ENCODE measurements at places on chromosomes 5 and 9. TPM values are rescaled to one million over a fixed set of nuclear protein-coding genes. Genes with fewer than 3 reads are reported as not detected.

DNA sequence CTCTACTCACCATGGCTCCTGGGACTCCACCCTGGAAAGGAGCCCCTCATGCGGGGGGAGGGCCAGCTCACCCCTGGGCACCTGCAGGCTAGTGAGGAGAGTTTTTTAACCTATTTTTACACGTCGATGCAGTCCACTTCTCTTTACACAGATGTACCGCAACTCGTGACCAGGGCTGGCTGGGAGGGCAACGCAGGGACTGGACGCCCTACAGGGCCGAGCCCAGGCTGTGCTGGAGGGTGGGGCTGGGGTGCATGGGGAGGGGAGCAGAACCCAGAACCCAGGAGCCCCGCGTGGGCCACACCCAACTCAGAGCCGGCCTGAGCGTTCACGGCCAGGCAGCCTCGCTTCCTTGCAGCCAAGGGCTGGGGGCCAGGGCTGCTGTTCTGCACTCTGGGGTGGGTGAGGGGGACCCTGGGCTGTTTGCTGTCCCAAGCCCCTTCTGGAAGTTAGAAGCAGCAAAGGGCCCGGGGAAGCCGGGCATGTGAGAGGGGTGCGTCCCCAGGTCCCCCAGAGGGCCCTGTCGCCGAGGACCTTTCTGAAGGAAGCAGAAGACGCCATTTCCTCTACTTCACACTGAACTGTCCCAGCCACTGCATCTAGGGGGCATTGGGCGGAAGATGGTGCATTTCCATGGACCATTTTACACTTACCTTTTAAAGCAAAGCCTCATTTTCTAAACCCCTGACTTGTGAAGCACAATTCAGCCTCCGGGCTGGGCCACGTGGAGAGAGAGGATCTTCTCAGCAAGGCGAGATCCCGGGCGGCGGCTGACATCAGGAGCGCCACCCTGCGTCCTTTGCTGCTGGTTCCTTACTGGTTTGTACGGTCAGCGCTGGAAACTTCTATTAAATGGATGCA lies 90.5 kb downstream of the KCNT1 start:
- DNase-seq, result no peak

DNA sequence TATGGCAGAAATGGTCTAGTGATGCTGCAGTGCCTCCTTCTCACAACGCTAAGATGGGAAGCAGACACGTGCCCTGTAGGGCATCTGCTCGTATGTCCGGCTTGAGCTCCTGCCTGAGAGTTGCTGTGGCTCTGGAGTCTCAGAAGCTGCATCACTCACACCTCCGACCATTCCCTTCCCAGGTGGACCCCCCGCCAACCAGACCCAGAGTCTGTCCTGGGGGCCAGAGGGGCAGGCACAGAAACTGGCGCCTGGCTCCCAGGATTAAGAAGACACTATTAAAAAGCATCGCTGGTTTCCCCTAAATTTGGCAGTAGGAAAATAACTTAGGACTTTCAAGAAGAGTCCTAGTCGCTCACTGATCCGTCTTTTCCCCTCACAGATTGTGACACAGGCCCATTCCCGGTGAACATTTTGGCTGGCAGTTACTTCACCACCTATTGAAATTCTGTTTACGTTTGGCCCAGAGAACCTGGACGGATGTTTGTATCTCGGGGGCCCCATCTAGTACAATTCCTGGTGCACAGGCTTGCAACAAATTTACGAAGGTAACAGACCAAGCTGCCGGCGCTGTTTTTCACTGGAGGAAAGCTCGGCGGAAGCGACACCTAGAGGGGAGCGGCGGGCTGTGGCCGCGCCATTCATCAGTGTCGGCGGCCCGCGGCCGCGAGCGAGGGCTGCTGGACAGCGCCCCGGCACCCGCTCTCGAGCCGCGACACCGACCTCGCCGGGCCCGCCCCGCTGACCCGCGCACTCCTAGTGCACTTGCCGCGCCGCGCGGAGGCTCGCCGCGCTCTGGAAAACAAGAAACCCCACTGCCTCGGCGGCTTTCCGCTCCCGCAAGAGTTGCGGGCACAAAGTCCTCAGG lies 1.6 kb downstream of the FSTL4 start:
- no peak for DNase-seq

- no peak for DNase-seq
Observed at GRCh38 chr9:136609838-136610311, 52.8 kb upstream of the EGFL7 start.

- no peak for DNase-seq
Observed at GRCh38 chr5:110785356-110785755, 46.5 kb downstream of the SLC25A46 start.

DNA sequence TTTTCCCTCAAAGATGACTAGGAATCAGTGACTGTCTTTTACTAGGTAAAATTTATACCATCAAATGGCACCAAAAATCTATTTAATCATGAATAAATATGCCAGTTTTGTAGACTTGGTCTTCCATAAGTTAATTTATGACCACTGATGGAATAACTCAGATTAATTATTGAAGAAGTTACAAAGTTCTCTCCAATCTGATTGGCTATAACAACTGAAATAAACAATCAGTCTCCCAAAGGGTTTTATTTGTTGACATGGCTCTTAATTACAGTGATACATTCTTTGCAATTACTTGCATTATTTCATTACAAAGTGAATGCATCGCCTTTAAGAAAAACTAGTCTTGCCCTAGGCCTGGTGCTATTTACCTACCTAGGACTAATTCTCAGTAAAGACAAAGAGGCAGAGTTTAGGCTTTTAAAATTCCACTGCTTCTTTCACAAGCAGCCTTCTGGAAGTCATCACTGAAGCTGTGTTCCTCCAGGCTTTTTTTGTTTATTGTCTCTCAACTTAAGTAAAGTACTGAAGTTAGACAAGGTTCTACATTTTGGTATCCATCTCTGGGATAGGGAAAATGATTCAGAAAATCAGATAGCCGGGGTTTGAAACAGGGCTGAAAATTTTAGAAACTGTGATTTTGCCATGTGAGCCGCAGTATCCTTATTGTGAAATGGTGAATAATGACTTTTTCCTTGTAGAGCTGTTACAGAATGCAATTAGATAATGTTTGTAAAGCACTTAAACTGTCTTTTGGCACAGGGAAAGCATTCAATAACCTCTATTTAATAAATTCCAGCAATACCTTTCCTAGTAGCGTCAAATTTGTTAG lies 2.5 kb downstream of the STOM start:
- DNase-seq, result no peak

- DNase-seq, result no peak
Observed at GRCh38 chr5:75951716-75952115, 131.5 kb upstream of the SV2C start.

DNA sequence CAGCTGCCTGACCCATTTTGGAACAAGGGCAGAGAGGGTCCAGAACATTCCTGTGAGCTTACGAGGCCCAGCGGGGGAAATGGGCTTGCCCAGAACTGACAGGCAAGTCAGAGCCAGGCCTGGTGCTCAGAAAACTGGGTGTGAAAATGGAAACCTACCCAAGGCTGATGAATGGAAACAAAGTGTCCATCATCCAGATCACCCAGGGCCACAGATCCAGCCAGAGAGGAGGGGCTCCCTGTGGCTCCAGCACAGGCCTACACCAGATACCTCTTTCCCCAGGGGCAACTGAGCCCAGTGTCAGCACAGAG lies 3.1 kb downstream of the CLTB start:
- no peak for DNase-seq

Gene PTTG1
- 79.8 TPM for total RNA-seq

Gene AUH
- total RNA-seq, result 33.5 TPM
